ENCODE measurements at places on chromosomes 4 and X. TPM values are rescaled to one million over a fixed set of nuclear protein-coding genes. Genes with fewer than 3 reads are reported as not detected.

Gene CDX4
- total RNA-seq = 2.2 TPM

Gene AADAT
- total RNA-seq = 7.7 TPM

Gene KCND1
- 6.8 TPM for total RNA-seq

Gene FGFBP1
- total RNA-seq = 0.38 TPM

Gene GLUD2
- 0.26 TPM for total RNA-seq

Gene GPC4
- 225 TPM for total RNA-seq

Gene BTC
- total RNA-seq = 0.11 TPM

Gene AKAP4
- not detected for total RNA-seq

Gene DAPP1
- not detected for total RNA-seq

Gene PCSK1N
- 4.5 TPM for total RNA-seq

Gene SMAD1
- 22.6 TPM for total RNA-seq

Gene NAA11
- total RNA-seq = not detected

Gene JADE3
- total RNA-seq = 25.2 TPM

GRCh38 chr4:2266181-2266580 lies 4.3 kb upstream of the MXD4 start:
- no peaks in the 10 kb centered on the region for H3K27me3 ChIP-seq
- H3K27ac ChIP-seq = no peak overlapping the region
- no peak overlapping the region for H3K4me3 ChIP-seq
- DNase-seq = no peak
- H3K36me3 ChIP-seq = no peaks in the 10 kb centered on the region

GRCh38 chr4:93237521-93237920 lies 591.0 kb upstream of the ATOH1 start:
- peaks cover 1% of the 10 kb centered on the region for H3K27me3 ChIP-seq
- no peak overlapping the region for H3K27ac ChIP-seq
- H3K4me3 ChIP-seq = no peak overlapping the region
- no peak for DNase-seq
- peaks cover 2% of the 10 kb centered on the region for H3K36me3 ChIP-seq

GRCh38 chrX:81564851-81565250 lies 362.9 kb downstream of the SH3BGRL start:
- no peaks in the 10 kb centered on the region for H3K36me3 ChIP-seq
- no peak overlapping the region for H3K27ac ChIP-seq
- DNase-seq = no peak
- H3K4me3 ChIP-seq = no peak overlapping the region
- no peaks in the 10 kb centered on the region for H3K4me1 ChIP-seq

DNA sequence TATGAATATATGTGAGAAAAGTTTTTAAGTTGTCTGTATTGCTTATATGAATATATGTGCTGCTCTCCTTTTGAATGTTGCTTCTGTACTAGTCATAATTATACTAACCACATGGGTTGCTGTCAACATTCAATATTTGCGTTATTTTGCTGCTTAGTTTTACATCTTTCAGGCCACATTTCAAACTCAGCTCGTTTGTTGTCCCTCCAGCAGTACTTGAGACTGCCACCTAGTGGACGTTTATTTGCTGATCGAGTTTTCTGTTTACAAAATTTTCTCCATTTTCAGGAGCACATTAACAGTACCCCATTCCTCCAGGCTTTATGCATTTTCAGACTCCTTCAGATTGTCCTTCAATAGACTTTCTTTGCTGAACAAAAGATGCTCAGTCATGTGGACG lies 75.8 kb downstream of the NUDT11 start:
- H3K36me3 ChIP-seq = no peaks in the 10 kb centered on the region
- H3K4me3 ChIP-seq = no peak overlapping the region
- no peaks in the 10 kb centered on the region for H3K27me3 ChIP-seq
- DNase-seq = no peak
- H3K27ac ChIP-seq = no peak overlapping the region
- peaks cover 3% of the 10 kb centered on the region for H3K4me1 ChIP-seq

- no peaks in the 10 kb centered on the region for H3K4me1 ChIP-seq
- H3K27ac ChIP-seq = no peak overlapping the region
- no peaks in the 10 kb centered on the region for H3K36me3 ChIP-seq
- no peaks in the 10 kb centered on the region for H3K27me3 ChIP-seq
- no peak for DNase-seq
These were observed 24.2 kb upstream of the C4orf50 start for GRCh38 chr4:6042293-6043063.

DNA sequence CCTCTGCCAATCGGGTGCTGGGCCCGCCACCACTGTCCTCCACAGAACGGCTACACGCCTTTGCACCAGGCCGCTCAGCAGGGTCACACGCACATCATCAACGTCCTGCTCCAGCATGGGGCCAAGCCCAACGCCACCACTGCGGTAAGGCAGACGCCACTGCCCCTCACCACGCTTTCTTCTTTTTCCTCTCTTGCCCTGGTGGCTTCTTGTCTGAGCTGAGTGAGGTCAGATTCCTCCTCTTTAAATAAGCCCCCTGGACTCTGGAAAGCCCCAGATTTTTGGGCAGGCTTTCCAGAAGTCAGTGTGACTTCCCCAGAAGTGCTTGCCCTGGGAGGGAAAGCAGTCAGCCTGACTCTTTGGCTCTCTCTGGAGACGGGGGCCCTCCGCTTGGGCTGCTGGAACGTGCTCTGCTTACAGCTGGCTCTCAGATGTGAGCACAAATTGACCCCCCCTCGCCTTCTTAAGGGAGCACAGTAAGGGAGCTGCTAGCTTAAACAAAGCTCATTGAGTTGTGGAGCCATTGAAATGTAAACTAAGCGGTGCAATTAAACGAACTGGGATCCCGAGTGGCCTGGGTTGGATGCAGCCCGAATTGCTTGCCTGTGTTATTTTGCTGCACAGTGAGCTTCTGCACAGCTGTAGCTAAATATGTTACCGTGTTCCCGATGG lies 243.1 kb downstream of the ANK2 start:
- no peaks in the 10 kb centered on the region for H3K27me3 ChIP-seq
- H3K4me3 ChIP-seq = peak overlapping the region; percentile 12
- H3K36me3 ChIP-seq = peaks cover 5% of the 10 kb centered on the region
- peak overlapping the region; percentile 84 for H3K27ac ChIP-seq

DNA sequence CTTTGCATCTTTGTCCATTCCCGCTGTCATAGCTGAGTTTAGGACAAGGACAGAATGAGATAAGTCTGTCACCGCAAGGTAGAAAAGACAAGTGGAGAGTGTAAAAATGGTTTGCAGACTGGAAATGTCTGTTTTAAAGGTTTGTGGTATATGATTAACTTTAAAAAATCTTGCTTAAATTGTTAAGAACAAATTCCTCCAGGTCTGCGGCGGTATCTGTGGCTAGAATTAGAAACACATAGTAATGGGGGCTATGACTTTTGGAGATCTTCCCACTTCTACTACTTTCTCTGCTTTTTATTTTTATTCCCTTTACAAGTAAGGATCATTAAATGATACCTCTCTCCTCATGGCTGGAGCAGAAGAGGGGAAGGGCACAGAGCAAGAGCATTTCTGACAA lies 92.2 kb downstream of the MID1IP1 start:
- no peaks in the 10 kb centered on the region for H3K27me3 ChIP-seq
- no peaks in the 10 kb centered on the region for H3K36me3 ChIP-seq
- H3K4me1 ChIP-seq = peaks cover 4% of the 10 kb centered on the region
- no peak overlapping the region for H3K4me3 ChIP-seq
- no peak for DNase-seq

GRCh38 chrX:101171883-101172400 lies 47.6 kb upstream of the DRP2 start:
- no peak overlapping the region for H3K4me3 ChIP-seq
- no peak overlapping the region for H3K27ac ChIP-seq
- no peaks in the 10 kb centered on the region for H3K36me3 ChIP-seq

DNA sequence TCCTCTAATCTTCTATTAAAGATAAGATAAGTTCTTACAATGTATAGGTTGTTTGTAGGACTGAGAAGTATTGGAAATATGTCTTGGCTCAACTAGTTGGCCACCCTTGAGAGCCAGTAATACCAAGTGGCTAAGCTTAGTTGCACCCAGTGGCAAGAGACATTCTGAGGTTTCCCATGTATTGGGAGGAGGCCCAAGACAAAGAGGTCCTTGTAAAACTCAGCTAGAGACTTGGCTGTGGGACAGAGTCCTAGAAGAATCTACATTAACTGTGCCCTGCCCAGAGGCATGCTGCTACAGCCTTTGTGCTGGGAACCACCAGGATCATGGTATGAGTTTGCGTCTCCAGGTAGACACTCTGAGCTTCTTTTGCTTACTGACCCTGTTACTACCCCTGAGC lies 41.9 kb upstream of the SLC4A4 start:
- no peak overlapping the region for H3K27ac ChIP-seq
- H3K36me3 ChIP-seq = no peaks in the 10 kb centered on the region
- DNase-seq = no peak
- H3K4me1 ChIP-seq = no peaks in the 10 kb centered on the region

GRCh38 chrX:68827848-68828624 lies 785 bp upstream of the EFNB1 start:
- H3K27me3 ChIP-seq = peaks cover 21% of the 10 kb centered on the region
- DNase-seq = peak; percentile 46
- peak overlapping the region; percentile 24 for H3K4me3 ChIP-seq

DNA sequence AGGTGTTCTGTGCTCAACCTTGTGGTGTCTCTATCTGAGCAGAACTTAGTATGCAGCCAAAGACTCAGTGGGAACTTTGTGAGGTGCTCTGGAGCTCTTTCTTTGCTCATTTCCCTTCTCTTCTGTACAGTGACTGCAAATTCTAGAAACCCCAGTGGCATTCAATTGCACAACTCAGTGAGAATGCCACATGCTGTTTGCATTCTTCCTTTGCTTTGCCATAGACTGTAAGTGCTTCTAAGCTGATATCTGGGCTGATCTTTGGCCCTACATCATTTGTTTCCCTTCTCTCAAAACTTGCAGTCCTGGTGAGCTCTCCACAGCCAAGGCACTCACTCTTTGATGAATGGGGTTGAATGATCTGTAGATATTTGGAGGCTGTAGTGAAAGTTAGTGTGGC lies 7.0 kb downstream of the PNMA3 start:
- no peak overlapping the region for H3K27ac ChIP-seq
- no peaks in the 10 kb centered on the region for H3K36me3 ChIP-seq
- DNase-seq = no peak
- H3K27me3 ChIP-seq = no peaks in the 10 kb centered on the region

GRCh38 chr4:86846921-86847320 lies 2.3 kb downstream of the SLC10A6 start:
- no peaks in the 10 kb centered on the region for H3K36me3 ChIP-seq
- H3K27me3 ChIP-seq = no peaks in the 10 kb centered on the region
- no peak overlapping the region for H3K4me3 ChIP-seq

DNA sequence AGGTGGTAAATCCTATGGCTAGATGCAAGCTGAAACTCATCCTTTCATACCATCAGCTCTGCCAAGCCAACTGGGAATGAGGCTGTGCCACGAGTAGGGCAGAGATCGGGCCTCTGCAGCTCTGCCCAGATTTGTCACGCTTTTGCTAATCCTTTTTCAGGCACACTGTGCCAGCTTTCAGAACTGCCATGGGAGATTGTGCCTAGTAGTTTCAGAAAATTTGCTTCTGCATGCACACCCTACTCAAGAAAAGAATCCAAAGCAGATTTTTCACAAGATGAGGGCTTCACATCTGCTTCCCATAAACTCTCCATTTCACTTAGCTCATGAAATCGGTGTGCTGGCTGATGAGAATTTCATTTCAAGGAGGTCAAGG lies 3.3 kb upstream of the ADH7 start:
- H3K4me3 ChIP-seq = no peak overlapping the region
- no peaks in the 10 kb centered on the region for H3K27me3 ChIP-seq
- H3K4me1 ChIP-seq = no peaks in the 10 kb centered on the region
- H3K27ac ChIP-seq = no peak overlapping the region

- no peak overlapping the region for H3K27ac ChIP-seq
- peaks cover 59% of the 10 kb centered on the region for H3K27me3 ChIP-seq
- H3K36me3 ChIP-seq = peaks cover 1% of the 10 kb centered on the region
- no peak overlapping the region for H3K4me3 ChIP-seq
- DNase-seq = no peak
These were observed 6.3 kb upstream of the NKX1-1 start for GRCh38 chr4:1412376-1413203.

DNA sequence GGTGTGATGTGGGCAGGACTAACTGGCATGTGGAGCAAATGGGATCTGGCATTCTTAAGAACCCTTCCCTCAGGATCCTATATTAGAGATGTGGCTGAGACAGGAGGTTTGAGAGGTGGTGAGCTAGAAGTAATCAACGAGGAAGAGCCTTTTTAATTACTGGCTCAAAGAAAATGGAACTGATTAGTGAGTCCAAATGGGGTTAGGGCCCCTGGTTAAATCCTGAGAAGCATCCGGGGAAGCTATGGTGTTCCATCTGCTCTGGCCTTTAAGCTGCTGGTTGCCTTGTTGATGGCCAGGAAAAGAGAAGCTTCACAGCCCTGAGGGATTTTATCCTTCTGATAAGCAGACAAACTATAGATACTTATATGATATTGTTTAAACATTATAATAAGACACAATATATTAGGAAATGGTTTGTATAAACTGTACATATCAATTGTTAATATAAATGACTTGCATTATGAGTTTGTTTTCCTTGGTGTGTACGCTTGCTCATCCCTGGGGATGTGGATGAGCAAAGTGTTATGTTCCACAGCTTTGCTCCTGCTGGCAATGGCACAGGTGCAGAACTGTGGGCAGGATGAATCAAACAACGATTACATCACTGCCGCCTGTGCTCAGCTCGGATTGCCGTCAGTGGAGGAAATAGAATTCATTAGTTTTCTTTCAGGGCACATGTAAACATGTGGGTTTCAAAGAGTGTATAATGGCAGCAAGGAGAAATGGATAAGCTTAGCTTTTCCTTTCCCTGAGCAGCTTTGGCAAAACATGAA lies 328.6 kb upstream of the ARX start:
- H3K36me3 ChIP-seq = no peaks in the 10 kb centered on the region
- H3K4me1 ChIP-seq = no peaks in the 10 kb centered on the region
- H3K4me3 ChIP-seq = no peak overlapping the region

- peak overlapping the region; percentile 88 for H3K4me3 ChIP-seq
- no peaks in the 10 kb centered on the region for H3K27me3 ChIP-seq
- no peaks in the 10 kb centered on the region for H3K4me1 ChIP-seq
- H3K27ac ChIP-seq = no peak overlapping the region
- no peak for DNase-seq
- no peaks in the 10 kb centered on the region for H3K36me3 ChIP-seq
These were observed 482 bp upstream of the MBTPS2 start for GRCh38 chrX:21838937-21839333.

DNA sequence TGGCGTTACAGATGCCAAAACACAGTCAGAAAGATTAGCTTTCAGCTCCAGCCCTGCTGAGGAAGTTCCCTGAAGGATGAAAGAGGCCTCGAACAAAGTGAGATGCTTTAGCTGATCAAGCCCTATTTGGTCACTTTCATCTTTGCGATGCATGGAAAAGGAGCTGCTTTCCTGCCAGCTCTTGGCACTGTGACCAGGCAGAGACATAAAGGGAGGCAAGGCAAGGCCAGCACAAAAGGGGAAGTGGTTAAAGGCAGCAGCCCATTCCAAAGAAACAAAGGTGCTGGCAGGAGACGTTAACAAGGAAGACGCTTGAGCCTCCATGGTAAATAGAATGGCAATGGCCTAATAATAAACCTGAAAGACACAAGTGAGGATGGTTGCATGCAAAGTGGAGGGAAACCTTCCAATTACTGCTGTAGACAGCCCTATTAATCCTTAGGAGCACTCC lies 617.1 kb upstream of the INTU start:
- no peaks in the 10 kb centered on the region for H3K4me1 ChIP-seq
- no peak overlapping the region for H3K4me3 ChIP-seq
- no peak overlapping the region for H3K27ac ChIP-seq
- DNase-seq = peak; percentile 46
- no peaks in the 10 kb centered on the region for H3K27me3 ChIP-seq
